NCI-H1105 (cell line): ENCODE measurements at places on chromosomes 5 and 9.
A peak's percentile ranks its signal among the peaks of the same experiment; 100 is the strongest.

DNA sequence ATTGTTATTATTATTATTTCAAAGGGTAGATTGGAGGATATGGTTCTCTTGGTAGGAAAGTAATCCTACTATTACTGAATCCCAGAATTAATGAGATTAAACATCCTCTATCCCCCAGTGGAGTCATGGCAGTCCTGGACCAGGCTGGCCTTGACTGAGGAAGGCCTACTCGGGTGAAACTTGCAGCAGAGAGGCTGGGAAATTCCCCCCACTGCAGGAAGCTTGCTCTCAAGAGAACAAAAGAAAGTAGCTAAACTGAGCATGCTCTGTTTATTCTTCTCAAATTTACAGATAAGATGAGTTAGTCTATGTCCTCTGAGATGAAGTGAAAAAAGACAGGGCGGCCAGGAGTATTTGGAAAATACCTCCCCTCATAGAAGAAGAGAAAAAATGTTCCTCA is 233.9 kb upstream of the RPS23 start:
- DNase-seq = no peak

- DNase-seq = no peak
These were observed 131.5 kb upstream of the GRHPR start for GRCh38 chr9:37290940-37291485.

DNA sequence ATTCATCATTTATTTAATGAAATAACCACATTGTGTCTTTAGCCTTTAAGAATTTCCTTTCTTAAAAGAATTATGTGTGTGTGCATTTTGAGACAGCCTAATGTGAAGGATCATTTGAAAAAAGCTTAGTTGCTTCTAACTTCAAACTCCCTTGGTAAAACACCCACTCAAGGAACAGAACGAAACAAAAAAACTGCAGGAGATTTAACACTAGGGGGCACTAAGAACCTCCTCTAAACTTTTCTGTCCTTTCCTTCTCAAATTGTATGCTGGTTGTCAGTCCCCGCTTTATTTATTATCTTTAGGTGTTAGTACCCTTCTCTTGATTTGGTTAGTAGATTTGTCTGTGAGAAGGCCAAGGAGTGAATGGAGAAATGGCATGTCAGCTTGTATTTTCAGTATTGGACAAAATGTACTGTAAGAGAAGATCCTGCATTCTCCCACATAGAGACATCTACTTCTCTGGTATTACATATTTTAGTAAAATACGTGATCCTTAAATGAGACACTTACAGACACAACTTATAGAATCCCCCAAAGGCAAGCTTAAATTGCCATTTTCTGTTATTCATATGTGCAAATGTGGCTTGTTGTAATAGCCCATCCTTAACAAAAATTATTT is 229.7 kb downstream of the MRPS30 start:
- peak; percentile 41 for DNase-seq

DNA sequence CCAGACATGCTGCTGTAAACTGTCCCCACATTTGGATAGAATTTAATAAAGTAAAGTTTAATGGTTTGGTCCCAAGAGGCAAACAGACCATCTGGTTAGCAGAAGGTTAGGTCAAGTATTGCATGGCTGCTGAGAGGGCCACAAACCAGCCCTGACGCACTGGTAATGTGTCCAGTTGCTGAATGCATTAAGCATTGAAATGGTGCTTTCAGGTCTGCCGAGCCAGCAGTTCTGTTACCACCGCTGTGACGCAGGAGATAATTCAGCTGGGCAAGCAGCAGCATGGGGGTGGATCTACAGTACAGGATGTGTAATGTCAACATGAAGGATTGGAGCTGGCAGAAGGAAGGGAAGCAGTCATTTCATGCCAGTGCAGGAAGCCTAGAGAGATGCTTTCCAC is 16.0 kb downstream of the ZNF462 start:
- DNase-seq = no peak

DNA sequence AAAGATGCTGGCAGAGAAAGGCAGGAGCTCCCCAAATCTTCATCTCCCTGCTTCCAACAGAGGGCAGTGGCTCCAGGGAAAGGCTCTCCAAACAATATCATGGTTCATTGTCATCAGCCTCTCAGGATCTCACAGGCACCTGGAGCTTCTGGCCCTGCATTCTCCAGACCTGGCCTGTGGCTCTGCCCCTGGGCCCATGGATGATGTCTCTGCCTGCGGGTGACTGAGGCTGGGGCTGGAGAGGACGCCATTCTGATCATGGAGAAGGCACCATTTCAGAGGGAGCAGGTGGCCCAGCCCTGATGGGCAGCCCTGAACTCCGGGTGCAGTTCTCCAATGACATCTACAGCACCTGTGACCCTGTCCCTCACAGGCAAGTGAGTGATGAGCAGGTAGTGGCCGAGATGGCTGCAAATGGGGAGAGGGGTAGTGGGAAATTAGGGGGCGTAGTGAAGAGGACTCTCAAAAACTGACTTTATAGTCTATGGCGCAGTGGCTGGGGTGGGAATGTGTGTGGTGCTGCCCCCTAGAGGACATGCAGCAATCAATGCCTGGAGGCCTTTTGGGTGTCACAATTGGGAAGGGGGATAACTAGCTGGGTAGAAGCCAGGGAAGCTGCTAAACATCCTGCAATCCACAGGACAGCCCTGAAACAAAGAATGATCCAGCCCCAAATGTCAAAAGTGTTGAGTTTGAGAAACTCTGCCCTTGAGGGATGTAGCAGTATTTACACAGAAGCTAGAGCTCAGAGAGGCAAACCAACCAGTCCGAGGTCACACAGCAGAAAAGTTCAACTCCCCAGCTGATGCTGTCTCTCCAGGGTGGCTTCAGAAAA is 3.2 kb downstream of the SH3PXD2B start:
- DNase-seq = no peak

DNA sequence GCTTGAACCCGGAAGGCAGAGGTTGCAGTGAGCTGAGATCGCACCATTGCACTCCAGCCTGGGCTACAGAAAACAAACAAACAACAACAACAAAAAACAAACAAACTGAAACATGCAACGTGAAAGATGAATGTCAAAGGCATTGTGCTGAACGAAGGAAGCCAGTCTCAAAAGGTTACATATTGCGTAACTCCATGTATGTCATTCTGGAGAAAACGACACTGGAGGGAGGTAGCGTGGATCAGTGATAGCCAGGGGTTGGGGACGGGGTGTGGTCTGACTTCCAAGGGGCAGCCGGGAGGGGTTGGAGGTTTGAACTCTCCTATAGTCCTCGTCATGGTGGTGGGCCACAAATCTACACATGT is 12.1 kb upstream of the WDR5 start:
- no peak for DNase-seq

DNA sequence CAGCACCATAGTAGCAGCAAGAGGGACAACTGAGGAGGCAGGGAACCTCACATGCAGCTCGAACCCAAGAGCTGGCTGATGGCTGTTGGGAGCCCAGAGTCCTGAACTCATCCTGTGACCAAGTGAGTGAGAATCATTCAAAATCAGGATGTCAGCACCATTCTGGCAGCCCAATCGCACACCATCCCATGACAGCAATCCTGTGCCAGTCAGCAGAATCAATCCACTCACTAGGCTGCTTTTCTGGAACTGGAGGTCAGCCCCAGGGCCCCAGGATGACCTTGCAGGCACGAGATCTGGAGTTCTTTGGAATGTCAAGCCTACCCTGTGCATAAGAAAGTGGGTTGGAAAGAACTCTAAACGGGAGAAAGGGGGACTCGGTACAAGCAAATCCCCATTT is 67.8 kb upstream of the TAF11L2 start:
- no peak for DNase-seq

- no peak for DNase-seq
These were observed 388.3 kb upstream of the CHD1 start for GRCh38 chr5:99317136-99317535.

GRCh38 chr9:98911042-98911441 is 32.7 kb upstream of the COL15A1 start:
- DNase-seq = no peak

- DNase-seq = no peak
These were observed 154.8 kb downstream of the SLIT3 start for GRCh38 chr5:169146158-169146557.

- no peak for DNase-seq
These were observed 24.4 kb downstream of the SKIC3 start for GRCh38 chr5:95530416-95530815.

- DNase-seq = no peak
These were observed 611.2 kb downstream of the KIF4B start for GRCh38 chr5:155624597-155625241.

GRCh38 chr5:43702815-43703214 is 99.8 kb downstream of the NNT start:
- DNase-seq = peak; percentile 18

GRCh38 chr9:94936419-94936818 is 209.9 kb downstream of the AOPEP start:
- DNase-seq = no peak

DNA sequence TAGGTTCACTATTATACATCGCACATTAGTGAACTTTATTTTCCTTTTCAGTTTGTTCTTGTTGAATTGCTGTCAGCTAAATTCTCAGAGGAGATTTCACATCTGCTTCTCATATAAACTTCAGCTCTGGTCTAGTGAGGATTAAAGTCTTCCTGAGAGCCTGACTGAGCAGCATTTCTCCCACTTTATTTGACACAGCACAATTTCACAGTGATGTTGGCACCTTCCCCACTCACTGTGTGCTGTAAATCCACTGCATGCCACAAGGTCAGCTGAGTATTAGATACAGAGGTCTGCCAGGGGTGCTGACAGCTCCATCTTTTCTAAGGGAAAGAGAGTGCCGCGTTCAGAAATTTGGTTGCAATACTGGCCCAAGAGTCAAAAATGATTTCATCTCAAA is 567.4 kb downstream of the PRR16 start:
- DNase-seq = no peak

DNA sequence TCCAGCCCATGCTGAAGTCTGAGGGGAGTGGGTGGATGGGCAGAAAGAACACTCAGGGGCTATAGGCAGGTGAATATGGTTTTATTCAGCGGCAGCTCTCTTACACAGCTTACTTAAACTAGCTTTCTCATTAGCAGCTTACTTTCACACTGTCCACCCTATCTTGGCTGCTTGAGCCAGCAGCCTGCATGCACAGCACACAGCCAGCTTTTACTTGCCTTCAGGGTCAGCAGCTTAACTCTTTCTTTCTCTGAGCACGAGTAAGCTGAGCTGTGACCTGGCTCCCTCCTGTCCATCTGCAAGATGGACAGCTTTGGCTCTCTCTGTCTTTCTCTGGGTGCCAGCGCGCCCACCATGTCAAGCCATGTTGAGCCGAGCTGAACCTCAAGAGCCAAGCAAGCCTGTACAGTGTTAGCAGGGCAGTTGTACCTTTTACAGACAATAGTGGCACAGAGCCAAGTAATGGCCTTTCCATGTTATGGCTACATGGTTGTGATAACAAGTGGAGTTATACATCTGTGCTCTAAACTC is 1054.9 kb downstream of the PTPRD start:
- no peak for DNase-seq

- peak; percentile 0 for DNase-seq
These were observed 421 bp downstream of the RUSC2 start for GRCh38 chr9:35490155-35490909.

DNA sequence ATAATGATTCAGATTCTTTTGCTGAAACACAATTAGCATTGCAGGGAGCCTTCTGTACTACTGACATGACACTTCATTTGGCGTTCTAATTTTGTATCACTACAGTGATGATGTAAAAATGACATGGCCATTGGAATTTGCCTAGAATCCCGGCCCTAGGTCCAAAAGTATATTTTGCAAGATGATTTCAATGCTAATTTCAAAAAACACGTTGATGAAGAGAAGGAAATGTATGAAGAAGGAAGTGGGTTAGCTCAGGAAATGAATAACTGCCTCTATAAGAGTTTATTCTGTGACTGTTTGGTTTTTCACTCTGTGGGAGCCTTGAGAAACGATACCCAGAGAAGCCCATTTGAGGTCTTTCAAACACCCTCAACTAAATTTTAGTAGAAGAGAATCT is 59.3 kb downstream of the OSTF1 start:
- no peak for DNase-seq

DNA sequence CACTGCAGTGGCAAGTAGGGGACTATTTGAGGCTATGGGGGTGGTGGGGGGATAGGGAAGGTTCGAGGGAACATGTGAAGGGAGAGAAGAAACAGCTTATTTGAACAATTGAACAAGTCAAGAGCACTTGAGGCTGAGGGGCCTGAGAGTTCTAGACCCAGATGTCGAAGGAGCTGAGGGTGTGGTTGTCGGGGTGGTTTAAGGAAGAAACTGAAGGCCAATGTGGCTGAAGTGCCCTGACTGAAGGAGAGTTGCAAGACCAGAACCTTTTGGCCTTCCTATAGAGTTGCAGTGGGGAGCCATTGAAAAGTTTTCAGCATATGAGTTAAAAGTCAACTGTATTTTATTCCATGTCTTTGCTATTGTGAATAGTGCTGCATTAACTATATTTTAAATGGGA is 19.1 kb downstream of the FOCAD start:
- DNase-seq = no peak

DNA sequence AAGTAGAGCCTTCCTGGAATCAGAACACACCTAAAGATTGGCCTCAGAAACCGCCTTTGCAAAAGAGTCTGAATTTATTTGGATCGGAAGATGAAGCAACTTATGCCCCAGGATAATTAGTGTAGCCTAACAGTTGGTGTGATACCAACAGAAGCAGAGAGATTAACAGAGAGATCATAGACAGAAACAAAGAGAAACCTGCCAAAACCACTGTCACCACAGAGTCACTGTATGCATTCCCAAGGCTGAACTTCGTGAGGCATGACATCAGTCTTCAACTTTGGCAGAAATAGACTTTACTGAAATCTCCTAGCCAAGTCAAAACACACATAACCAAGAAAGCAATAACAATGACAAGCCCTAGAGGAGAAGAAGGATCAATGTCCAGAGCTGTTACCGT is 361.8 kb downstream of the ELAVL2 start:
- DNase-seq = no peak

GRCh38 chr5:165497707-165498106 is 1992.3 kb downstream of the MAT2B start:
- DNase-seq = no peak

GRCh38 chr9:33408087-33408486 is 5.7 kb upstream of the AQP7 start:
- no peak for DNase-seq

DNA sequence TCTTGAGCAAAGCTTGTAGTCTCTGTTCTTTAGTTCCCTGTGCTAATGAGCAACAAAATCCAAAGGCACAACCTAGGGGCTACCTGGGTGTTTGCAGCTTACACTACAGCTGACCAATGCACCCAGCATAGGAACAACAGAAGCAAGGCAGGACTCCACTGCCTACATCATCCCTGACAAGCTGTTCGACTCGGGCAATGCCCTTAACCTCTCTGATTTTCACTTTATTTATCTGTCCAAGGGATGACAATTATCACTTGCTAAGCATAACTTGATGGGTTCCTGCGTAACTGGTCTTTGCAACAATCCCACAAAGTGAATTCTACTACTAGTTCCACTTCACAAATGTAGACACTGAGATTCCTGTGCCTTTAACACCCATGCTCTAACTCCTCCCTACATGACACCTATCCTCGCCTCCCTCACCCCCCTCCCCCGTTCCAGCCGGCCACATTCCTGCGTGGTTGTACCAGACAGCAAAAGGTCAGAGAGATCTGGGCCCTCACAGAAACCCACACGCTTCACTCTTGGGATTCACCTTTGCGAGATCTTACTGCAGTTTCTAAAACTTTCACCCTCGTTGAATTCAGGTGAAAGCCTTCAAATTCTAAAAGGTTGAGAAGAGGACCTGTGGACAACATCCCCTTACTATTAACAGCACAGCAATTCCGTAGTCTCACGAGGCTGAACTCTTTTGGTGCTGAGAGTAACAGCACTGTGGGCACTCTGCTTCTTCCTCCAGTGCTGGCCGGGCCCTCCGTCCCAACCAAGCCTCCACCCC is 995 bp downstream of the IPPK start:
- no peak for DNase-seq

GRCh38 chr5:72233835-72234234 is 86.2 kb downstream of the MRPS27 start:
- DNase-seq = no peak
